ENCODE measurements at places on chromosomes 16 and 17.

DNA sequence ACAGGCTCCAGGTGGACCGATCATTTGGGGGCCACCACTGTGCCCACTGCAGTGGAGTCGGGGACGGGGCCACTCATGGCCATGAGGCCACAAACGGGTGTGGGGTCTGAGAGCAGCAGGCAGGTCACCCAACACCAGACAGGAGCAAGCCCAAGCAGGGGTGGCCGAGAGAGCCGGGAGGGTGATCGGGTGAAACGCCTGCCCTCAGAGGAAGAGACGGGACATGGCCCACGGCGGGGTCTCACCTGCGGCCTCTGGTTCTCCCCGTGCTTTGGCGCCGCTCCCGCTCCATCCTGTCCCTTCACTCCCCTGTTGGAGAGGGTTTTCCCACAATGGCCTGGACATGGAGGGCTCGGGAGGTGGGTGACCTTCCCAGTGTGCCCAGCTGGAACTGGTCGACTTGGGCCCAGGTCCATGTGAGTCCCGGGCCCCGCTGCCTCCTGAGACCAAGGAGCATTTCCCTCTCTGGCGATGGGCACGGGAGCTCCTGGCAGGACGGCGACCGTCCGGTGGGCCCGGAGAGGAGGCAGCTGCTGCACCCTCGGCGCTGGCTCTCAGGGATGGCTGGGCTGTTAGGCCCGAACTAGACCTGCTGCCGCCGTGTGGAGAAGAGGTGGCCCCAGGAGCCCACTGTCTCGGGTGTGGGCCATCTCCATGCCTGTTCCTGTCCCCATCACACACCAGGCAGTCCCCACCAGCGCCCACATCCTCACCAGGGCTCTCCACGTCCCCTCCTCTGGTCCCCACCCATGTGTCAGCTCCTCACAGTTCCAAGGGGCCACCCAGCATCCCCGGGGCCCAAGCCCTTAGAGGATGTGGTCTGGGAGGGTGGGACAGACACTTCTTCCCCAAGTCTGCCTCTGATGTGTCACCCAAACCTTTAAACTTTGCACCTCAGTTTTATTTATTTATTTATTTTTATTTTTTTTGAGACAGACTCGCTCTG, 13.4 kb upstream of the BAHCC1 start:
- DNase-seq, result no peak

- no peak for DNase-seq
Observed at GRCh38 chr17:8445536-8445935, 9.9 kb downstream of the NDEL1 start.

- no peak for DNase-seq
Observed at GRCh38 chr17:57305908-57306504, 49.7 kb downstream of the MSI2 start.

GRCh38 chr17:69142175-69142802, 594 bp upstream of the ABCA6 start:
- no peak for DNase-seq

GRCh38 chr17:49969795-49970389, 902 bp downstream of the DLX4 start:
- no peak for DNase-seq

DNA sequence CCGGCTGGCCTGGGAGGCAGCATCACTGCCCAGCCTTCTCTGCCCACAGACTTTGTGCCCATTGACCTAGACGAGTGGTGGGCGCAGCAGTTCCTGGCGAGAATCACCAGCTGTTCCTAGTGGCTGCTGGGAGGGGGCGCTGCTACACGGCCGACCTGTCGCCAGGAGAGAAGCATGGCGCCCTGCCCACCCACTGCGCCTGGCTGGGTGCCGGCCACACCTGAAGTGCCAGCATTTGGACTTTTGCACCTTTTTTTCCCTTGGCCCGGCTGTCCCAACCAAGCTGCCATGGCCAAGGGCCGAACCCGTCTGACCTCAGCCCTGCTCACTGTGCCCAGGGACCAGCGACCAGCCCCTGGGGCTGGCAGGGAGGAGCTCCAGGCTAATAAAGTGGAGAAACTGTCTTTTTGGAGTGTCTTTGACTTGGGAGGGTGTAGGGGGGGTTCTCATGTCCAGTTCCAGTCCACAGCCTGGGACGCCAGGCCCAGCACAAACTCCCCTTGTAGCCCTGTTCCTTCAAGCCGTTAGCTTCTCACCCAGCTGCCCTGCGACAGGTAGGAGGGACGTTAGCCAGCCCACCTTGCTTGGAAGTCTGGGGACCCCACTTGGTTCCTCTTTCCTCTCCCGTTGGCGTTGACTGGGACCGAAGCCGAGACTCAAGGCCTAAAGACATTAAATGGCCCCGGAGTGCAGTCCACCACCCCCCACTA, 939 bp upstream of the WDR90 start:
- no peak for DNase-seq

DNA sequence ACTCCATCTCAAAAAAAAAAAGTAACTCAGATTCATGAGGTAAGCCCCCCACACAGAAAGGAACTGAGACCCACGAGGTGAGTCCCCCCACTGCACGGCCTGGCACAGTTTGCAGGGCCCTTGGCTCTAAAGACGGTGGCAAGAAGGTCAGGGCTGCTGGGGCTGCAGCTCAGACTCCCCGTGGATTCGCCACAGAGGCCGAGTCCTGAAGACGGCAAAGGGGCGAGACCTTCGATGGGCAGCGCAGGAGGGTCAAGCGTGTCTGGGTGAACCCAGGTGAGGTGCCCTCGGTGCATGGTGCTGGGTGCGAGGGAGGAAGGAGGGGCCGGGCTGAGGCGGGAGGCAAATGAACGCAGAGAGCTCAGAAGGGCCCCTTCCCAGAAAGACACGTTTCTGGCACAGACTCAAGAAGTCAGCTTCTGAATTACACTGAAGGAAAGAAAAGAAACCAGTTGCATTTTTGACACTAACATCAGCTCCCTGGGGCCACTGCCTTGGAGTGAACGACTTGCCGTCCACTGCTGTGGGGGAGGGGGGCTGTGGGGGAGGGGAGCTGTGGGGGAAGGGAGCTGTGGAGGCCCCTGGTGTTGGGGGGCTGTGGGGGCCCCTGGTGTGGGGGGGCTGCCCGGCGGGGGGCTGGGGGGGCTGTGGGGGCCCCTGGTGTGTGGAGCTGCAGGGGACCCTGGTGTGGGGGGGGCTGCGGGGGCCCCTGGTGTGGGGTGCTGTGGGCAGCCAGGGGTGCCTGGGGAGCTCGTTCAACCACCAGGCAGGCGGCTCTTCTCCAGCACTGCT, 69.8 kb upstream of the METRNL start:
- DNase-seq, result no peak

DNA sequence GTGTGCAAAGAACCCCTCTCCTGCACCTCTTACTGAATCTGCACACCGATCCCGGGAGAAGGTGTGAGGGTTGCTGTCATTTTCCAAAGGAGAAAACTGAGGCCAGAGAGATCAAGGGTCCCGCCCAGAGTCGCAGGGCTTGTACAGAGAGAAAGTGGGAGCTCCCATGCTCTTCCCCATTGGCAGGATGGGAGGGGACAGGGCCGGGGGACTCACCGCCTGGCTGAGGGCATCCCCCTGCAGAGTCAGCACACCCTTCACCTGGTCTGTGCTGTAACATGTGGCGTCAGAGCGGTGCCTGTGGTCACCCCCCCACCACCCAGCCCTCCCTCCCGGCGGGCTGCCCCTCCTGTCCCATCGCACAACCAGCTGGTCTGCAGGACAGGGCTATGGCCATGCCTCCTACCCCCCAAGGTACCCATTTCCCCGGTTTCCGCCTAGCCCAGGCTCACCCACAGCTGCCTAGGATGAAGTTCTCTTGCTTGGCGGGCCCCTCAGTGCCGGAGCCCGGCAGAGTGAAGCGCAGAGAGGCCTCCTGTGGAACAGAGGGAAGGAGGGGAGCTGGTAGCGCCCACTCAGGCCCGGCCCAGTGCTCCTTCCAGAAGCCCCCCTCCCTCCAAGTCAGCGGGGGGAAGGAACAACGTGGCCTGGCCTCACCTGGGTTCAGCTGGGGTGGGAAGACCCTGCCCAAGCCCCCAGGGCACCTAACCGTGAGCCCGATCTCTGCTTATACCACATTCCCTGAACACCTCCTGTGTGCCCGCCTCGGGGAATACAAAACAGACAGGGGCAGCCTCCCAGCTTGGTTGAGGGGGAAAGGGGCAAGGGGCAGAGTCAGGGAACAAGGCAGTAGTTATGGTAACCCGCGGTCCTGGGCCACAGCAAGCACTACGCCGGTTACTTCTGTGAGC, 1.1 kb downstream of the ROGDI start:
- DNase-seq, result no peak

GRCh38 chr17:6393351-6393952, 41.5 kb downstream of the AIPL1 start:
- DNase-seq, result no peak

- DNase-seq, result no peak
Observed at GRCh38 chr16:85271198-85271597, 158.9 kb upstream of the CIBAR2 start.

DNA sequence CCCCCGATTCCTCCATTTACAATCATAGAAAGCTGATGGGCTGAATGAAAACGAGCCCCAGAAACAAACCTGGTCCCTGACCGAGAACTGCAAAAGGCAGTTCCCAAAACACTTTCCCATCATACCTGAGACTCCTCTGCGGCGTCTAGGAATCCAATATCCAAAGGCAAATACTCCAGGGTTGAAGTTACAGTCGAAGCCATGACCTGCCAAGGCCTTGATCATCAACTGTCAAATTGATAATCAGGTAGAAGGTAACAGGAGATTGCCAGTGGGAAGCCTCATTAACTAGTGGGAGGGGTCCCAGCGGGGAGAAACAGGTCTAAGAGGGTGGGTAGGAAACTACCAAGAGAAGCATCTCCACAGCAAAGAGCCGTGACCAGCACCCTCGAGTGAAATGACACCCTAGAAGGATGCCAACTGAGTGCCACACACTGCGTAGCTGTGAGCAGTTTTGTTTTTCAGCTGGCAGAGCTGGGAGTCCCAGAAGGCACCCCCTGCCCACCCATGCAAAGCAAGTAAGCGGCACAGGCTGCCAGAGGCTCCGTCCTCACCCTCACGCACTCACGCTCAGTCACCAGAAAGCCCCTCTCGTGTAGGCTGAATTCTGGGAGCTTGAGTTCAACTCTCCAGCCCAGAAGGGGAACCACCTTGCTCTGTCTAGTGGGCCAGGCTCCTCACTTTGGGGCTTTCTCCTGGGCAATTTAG, 146.1 kb downstream of the GAS7 start:
- no peak for DNase-seq

GRCh38 chr16:3383045-3383448, 17.8 kb downstream of the ZSCAN32 start:
- no peak for DNase-seq

DNA sequence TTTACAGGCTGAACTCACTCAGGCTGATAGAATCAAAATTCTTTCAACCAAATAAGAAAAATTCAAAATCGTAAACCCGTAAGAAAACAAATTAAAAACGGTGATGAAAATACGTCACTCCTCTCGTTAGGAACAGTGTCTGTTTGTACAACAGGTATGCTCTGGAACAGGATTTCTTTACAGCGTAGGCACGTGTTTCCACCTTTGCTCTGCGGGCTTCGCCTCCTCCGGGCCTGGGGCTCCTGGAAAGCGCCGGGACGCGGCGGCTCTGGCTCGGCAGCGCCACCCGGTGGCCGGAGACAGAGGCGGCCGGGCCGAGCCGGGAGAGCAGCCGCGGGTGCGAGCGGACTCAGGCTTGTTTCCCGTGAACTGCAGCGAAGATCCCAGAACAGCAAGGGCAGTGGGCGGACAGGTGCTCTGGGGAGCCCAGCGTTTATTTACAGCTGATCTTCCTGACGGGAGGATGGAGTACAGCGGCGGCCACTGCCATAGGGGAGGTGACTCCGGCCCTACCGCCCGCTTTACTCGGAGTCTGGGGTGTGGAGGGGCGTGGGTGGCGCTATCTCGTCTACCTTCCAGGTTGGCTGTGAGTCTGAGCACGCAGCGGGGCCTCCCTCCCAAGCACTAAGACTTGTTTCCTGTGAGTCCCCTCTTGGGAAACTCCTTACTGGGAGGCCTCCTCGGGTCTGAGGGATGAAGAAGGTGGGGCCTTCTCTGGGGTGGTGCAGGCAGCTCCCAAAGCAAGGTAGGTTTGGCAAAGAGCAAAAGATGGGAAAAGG, 40.5 kb upstream of the ATP2A3 start:
- no peak for DNase-seq

DNA sequence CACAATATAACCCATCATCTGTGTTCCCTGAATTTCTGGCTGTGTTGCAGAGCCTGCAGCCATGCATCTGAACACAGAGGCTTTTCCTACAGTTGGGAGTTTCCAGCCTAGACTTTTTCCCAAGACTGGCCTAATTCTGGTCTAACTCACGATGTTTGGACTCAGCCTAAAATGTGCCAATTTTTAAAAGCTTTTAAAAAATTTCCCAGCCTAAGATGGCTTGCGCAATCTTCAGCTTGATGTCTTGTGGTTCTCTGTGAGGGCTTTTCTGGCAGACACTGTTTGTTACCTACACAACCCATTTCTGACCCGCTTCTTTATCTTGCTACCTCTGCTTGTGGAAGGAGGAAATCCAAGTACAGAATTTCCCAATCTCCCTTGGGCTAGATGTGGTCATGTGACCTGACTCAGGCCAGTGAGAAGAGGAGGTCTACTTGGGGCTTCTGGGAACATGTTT, 72.7 kb upstream of the GAS7 start:
- DNase-seq, result no peak

DNA sequence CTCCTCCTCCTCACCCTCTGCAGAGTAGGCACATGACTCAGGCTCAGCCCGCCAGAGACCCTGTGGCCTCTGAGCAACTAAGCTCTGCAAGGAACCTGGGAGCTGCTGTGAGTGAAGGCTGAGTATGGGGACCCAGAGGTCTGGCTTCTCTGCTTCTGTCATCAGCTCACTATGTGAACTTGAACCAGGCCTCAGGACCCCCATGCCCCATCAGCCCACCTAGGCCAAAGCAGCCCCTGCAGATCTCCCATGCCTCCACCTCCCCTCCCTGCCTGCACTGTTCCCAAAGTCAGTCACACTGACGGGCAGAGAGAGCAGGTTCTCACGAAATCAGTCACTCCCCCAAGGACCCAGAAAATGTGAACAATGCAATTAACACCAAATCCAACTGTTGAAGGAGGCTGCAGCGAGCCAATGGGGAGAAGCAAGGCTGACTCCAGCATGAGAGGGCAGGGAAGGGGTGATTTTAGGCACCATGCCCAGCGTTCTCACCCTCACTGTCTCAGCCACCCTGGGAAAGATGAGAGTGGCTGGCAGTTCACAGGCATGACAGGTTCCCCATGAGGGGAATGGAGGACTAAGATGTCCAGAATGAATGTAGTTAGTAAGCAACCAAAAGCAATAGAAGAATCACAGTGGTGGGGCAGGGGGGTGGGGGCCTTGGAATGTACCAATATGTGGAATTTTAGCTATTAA, 60.6 kb downstream of the BEAN1 start:
- DNase-seq, result no peak

- peak; percentile 85 for DNase-seq
Observed at GRCh38 chr16:10971560-10971961, 27.2 kb downstream of the CLEC16A start.

All from A172 (cell line).